NCI-H2029 (cell line): ENCODE measurements at places on chromosomes 12 and 14.

GRCh38 chr14:30607156-30607780 lies 14.9 kb upstream of the SCFD1 start:
- no peak for DNase-seq

DNA sequence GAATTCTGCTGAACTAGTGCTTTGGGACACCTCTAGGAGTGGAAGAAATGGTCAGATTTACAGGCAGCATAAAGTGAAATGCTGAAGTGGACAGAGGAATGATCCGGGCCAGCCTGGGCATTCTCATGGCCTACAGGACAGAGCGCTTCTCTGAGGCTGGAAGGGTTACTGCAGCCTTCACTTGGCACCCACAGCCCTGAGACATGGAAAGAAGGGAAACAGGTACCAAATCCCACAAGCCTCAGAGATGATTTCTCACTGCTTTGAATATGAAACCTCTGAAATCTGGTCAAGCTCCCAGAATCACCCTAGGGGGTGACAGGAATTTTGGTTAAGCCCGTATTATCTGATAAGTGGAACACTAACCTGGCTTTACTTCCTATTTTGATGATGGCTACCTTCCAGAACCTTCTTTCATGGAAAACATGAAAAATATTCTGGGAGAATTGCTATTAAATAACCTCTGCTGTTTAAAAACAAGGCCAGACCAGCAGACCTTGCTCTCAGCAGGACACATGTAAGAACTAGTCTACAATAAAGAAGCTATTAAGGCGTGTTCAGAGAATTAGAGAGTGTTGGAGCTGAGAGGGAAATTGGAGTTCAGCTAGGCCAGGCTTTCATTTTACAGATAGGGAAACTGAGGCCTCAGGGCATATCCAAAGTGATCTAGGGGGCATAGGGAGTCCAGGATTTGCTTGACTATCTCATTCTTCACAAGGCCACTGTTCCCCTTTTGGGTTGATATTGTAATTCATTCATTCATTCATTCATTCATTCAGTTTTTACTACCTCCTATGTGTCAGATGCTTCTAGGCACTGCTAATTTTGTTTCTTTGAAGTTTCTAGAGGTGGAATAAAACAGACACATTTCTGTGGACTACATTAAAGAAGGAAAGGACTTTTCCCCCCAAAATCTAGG lies 281.5 kb downstream of the ZFP36L1 start:
- no peak for DNase-seq

- no peak for DNase-seq
Observed at GRCh38 chr12:50185970-50186663, 18.9 kb upstream of the CERS5 start.

- no peak for DNase-seq
Observed at GRCh38 chr12:71166280-71166679, 8.5 kb upstream of the TSPAN8 start.

- DNase-seq, result no peak
Observed at GRCh38 chr12:22173177-22173576, 127.2 kb downstream of the CMAS start.

DNA sequence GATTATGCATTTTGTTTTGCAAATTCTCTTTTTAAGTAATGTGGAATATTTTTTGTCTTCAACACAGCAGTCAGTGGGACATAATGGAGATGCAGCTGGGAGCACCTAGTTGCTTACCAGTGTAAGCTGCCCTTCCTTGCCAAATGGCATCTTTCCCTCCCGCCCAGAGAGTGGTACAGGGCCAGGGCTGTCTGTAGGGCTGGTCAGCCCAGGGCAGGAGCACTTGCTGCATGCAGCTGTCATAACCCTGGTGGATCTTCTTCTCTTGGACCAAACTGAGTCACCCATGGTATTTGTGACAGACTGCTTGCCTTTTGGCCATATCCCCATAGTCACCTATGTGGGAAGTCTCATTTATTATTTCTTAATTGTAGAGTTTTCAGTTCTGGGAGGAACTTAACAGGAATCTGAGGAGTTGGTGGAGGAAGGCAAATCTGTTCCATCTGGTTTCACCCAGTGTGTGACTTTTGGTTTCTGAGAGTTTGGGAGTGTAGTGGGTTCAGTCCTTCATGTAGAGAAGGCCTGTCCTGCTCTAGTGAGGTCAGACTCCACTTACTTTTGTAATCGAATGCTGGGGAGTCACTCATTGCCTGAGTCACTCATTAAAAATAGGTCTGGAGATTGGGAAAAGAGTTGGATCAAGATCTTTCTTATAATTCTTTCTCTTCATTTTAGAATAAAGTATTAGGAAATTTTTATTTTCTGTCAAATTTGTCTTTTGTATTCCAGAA lies 62.0 kb upstream of the ASPG start:
- no peak for DNase-seq

DNA sequence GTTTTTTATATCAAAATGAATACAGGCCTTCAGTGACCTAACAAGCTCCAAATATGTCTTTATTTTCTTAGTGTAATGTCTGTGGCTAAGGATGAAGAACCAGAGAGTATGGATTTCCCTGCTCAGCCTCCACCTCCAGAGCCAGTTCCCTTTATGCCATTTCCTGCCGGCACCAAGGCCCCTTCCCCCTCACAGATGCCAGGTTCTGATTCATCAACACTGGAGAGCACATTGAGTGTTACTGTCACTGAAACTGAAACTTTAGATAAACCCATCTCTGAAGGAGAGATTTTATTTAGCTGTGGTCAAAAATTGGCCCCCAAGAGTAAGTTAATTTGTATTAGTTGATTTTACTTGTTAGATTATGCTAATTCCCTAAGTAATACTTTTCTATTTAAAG lies 61.0 kb downstream of the KIAA0586 start:
- no peak for DNase-seq

GRCh38 chr12:59499774-59500173 lies 96.1 kb upstream of the SLC16A7 start:
- no peak for DNase-seq

- DNase-seq, result no peak
Observed at GRCh38 chr12:112413855-112414625, 4.6 kb upstream of the RPL6 start.

GRCh38 chr12:1459339-1459738 lies 135.0 kb downstream of the FBXL14 start:
- DNase-seq, result no peak

- DNase-seq, result peak; percentile 8
Observed at GRCh38 chr12:230925-231671, 17.1 kb upstream of the SLC6A12 start.

GRCh38 chr14:60622917-60623257 lies 26.4 kb downstream of the SIX1 start:
- no peak for DNase-seq

DNA sequence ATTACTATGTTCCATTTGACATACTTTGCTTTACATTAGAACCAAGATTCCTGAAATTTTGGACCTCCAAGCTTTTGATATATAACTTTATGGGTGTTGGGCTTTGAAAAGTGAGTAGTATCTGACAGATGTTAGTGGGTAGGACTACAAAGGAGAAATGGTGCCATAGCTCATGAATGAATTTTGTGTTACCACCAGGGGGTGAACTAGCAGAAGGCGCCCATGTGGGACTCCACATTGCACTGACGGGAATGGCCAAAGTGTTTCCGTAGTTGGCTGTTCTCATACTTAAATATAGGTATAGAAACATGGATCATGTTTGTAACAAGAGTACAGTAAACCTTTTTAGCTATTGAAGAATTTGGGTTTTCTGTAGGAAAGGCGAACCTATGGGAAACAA lies 337.5 kb downstream of the FLRT2 start:
- no peak for DNase-seq

- DNase-seq, result no peak
Observed at GRCh38 chr12:101578417-101578816, 16.4 kb upstream of the MYBPC1 start.

- no peak for DNase-seq
Observed at GRCh38 chr12:6688543-6688998, 604 bp downstream of the ZNF384 start.

- DNase-seq, result no peak
Observed at GRCh38 chr12:61422786-61423185, 837.4 kb upstream of the USP15 start.

GRCh38 chr14:93006567-93007051 lies 83.7 kb downstream of the CHGA start:
- no peak for DNase-seq

GRCh38 chr12:117039891-117040309 lies 59.3 kb downstream of the TESC start:
- no peak for DNase-seq
